ENCODE measurements at places on chromosomes 5 and 9. TPM values are rescaled to one million over a fixed set of nuclear protein-coding genes. Genes with fewer than 3 reads are reported as not detected.

Gene NKD2
- total RNA-seq = 3.5 TPM

Gene LAMC3
- total RNA-seq = 0.33 TPM

Gene PRSS3
- total RNA-seq = 14.8 TPM

Gene HSPA5
- 445 TPM for total RNA-seq

Gene GM2A
- 38.9 TPM for total RNA-seq

Gene CCIN
- total RNA-seq = 3.6 TPM

Gene TMEM215
- not detected for total RNA-seq

Gene TTC23L
- not detected for total RNA-seq

Gene ZNF300
- total RNA-seq = 3.9 TPM

Gene EIF4EBP3
- 2.6 TPM for total RNA-seq

Gene CNTNAP3
- total RNA-seq = 6.4 TPM

Gene FCN1
- not detected for total RNA-seq

Gene NPR3
- total RNA-seq = 43.4 TPM

Gene ANGPTL2
- 104 TPM for total RNA-seq

Gene STX17
- total RNA-seq = 17.6 TPM

Gene ARL14EPL
- not detected for total RNA-seq

Gene CORO2A
- 0.73 TPM for total RNA-seq

Gene STPG3
- not detected for total RNA-seq

Gene POLR3G
- total RNA-seq = 3.6 TPM

Gene MAPK9
- 23.2 TPM for total RNA-seq

Gene BARHL1
- total RNA-seq = not detected

Gene ACSL6
- total RNA-seq = 0.17 TPM

Gene NUTM2F
- not detected for total RNA-seq

Gene WNT8A
- not detected for total RNA-seq

Gene SLC1A3
- 20.0 TPM for total RNA-seq

Gene SLC6A7
- not detected for total RNA-seq

Gene TMEM8B
- total RNA-seq = 7.0 TPM

Gene KIF4B
- total RNA-seq = under 0.01 TPM

Gene PCDHA13
- total RNA-seq = 0.10 TPM

Gene CATSPER3
- 0.10 TPM for total RNA-seq

Gene BTNL8
- not detected for total RNA-seq

Gene EIF4E1B
- not detected for total RNA-seq

Gene DROSHA
- total RNA-seq = 55.2 TPM

Gene SCGB3A2
- not detected for total RNA-seq

Gene SMIM33
- not detected for total RNA-seq

Gene FRRS1L
- 0.10 TPM for total RNA-seq

Gene ANKRD55
- not detected for total RNA-seq

Gene SPINK4
- total RNA-seq = 0.91 TPM

Gene PRRX2
- 17.9 TPM for total RNA-seq

Gene C9orf50
- total RNA-seq = 0.26 TPM

Gene CDKN2B
- total RNA-seq = 6.0 TPM

Gene CDKN2A
- 6.6 TPM for total RNA-seq

Gene DMGDH
- 1.9 TPM for total RNA-seq

Gene RASGRF2
- 1.2 TPM for total RNA-seq

Gene GPR151
- total RNA-seq = not detected

Gene SIT1
- total RNA-seq = 0.07 TPM

Gene SYK
- total RNA-seq = not detected

Gene ZNF354C
- total RNA-seq = 7.7 TPM

Gene LRRC26
- not detected for total RNA-seq

Measured in smooth muscle cell of the pulmonary artery (primary cell).